ENCODE measurements at places on chromosomes 7 and 10.

DNA sequence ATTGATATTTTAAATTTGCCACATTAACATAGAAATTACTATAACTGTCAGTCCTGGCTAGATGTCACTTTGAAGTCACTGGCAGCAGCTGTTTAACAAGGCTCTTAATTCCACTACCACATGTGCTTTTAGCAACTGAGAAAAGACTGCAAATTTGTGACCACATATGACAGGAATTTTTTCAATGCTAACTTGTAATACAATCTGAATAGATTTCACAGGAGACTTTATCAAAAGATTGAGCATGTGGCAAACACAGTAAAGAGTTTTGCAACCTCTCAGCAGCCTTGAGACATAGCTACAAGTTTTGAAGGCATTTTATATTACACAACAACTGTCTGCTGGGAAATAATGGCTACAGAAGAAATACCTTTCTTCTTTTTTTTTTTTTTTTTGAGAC, 73.0 kb downstream of the MICU1 start:
- DNase-seq: no peak

DNA sequence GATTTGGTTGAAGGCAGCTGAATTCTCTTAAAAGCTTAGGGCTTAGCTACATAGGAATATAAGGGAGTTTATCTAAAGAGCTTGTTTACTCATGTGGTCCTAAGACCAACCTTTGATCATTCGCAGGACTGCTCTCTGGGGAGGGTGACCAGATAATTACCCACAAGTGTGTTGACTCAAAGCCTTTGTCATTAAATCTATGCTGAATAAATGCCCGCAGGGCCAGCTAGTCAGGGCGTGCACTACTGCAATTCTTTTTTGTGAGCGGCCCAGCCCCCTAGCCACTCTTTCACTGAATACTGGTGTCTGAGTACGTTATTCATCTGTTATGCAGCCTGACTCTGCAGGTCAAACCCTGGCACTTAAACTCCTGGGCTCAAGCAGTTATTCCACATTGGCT, 69.6 kb downstream of the AKAP9 start:
- DNase-seq: no peak

GRCh38 chr7:83426325-83426724, 222.6 kb downstream of the SEMA3E start:
- DNase-seq: no peak

DNA sequence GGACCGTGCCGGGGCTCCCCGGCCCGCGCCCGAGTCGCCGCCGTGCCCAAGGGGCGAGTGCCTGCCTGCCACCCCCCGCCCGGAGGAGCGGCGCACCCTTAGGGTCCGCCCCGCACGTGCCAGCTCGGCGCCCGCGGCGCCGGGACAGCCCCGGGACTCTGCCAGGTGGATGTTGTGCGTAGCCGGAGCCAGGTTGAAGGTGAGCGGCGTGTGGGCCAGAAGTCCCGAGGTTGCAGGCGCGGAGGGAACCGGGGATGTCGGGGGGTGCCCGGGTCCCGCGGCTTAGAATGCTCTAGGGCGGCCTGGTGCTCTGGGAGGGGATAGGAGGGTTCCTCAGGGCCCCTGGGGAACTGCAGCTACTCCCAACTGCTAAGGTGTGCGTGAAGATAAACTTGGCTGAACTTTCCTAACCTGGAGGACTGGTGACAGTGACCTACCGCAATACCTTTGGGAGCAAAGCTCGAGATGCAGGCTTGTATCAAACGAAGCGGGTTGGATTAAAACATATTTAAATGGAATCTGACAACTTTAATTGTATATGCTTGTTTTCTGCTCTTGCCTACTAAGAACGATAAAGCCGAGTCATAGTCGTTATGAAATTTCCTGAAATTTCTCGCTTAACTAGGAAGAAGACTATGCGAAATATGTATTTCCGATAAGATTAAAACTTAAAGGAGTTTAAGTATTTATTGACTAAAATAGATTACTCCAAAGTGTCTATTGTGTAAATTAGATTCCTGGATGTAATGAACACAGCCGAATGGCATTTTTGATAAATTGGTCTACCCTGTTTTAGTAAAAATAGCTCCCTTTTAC, at the start of gene CUX1:
CUX1 (plus strand) TSS at position 156 of the 816 bp plus-strand sequence; CDS start at position 170, 14 bp downstream.
- no peak for DNase-seq

DNA sequence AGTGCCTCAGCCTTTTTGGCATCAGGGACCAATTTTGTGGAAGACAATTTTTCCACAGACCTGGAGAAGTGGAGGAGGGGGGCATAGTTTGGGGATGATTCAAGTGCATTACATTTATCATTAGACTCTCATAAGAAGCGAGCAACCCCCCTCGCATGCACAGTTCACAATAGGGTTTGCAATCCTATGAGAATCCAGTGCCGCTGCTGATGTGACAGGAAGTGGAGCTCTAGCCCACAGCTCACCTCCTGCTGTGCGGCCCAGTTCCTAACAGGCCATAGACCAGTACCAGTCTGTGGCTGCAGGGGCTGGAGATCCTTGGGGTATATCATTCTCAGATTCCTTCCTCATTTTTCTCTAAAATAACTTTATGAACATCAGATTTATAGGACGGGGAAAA, 50.8 kb downstream of the ATAD1 start:
- no peak for DNase-seq

DNA sequence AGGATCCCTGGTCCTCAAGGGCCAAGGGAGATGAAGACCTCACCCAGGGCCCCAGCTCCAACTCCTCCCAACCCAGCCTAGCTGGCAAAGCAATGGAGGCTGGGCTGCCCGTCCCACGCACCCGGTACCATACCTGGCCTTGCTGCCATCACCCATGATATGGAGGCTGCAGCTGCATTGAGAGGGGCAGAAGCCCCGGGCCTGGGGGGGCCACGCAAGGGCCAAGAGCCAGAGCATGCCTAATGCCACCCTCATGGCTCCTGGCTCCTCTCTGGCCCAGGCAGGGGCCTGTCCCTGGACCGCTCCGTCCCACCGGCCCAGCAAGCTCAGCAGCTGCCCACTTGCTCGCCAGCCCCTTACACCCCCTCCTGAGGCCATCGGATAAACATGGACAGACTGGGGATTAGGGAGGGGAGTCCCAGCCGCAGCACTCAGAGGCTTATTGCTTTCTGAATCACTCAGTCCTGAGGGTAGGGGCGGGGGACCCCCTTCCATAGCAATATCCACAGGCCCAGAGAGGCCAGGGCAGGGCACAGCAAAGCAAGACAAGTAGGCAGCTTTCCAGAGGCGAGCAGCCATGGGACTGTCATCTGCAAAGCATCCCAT, at the start of gene LRIT1:
LRIT1 (minus strand) TSS at position 362 of the 606 bp plus-strand sequence; CDS start at position 255, 107 bp downstream.
- DNase-seq: no peak

GRCh38 chr10:124184208-124184830, 90.9 kb upstream of the CHST15 start:
- no peak for DNase-seq

DNA sequence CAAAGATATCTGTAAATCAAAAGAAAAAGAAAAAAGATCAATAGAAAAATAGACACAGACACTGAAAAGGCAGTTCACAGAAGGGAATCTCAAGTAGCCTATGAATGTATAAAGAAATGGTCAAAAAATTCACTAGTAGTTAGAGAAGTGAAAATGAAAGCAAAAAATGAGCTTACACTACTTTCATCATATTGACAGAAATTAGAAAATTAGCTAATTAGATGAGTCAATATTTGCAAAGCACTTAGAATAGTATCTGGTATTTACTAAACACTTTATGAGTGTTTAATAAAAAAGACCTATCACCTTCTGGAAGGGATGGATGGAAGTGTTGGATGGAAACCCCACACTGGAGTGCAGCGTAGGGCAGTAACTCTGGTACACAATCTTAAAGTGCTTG, 1.7 kb upstream of the CFAP58 start:
- DNase-seq: no peak

GRCh38 chr10:86364491-86365345, 1.9 kb downstream of the GRID1 start:
- no peak for DNase-seq

GRCh38 chr7:113267271-113267670, 148.9 kb upstream of the SMIM30 start:
- DNase-seq: no peak

DNA sequence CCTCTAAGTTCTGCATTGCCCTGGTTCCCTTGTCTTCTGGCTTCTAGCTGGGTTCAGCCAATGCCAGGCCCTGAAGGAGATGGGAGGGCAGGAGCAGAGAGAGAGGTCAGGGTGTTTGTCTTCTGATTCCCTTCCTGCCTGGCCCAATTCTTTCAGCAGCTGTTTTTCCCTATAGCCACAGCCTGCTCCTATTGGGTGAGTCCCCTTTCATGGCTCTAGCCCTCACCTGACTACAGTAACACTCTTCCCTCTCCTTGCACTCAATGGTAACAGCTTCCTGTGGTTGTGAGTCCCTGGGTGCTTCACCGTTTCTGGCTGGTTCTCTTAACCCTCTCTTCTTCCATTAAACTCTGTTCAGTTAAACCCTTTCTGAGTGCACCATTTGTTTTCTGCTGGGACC, 17.1 kb downstream of the NPFFR1 start:
- no peak for DNase-seq

DNA sequence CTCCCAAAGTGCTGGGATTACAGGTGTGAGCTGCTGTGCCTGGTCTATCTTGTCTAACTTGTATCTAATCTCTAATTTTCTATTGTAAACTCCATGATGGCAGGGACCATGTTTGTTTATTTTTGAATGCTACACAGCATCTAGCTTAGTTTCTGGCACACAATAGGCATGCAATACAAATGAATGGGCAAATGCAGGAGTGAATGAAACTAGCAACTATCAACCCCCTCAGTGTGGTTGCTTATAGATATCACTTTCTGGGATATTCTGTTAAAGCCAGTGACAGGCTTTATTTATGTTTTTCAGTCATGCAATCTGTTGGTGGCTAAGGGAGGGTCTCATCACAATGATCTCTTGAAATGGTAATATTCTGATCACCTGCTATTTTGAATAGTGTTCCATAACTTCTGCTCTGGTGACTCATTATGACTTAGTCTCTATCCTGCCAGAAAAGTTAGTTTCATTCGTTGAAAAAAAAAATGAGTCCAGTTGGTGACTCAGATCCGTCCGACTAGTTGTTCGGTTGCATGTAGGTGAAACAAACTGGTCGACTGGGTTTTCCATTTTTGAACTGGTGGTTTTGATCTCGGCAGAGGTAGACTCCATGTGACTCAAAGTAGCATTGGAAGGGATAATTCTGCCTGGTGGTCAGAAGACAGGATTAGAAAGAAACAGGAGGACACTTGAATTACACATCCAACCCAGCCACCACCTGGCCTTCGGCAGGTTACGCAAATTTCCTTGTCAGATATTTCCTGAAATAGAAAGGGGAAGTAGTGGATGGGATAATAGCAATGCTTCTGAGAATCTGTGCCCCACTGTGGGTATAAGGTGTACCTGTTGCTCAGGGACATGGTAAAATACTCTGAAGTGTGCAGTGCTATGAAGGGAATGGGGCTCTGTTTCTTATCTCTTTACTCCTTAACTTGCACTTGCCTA, 76.8 kb downstream of the GATA3 start:
- DNase-seq: no peak

GRCh38 chr10:79172881-79173280, 104.1 kb downstream of the ZMIZ1 start:
- DNase-seq: no peak
